ENCODE measurements at places on chromosomes 5 and 9.

- DNase-seq = no peak
These were observed 8.1 kb upstream of the CPLX2 start for GRCh38 chr5:175863316-175863715.

DNA sequence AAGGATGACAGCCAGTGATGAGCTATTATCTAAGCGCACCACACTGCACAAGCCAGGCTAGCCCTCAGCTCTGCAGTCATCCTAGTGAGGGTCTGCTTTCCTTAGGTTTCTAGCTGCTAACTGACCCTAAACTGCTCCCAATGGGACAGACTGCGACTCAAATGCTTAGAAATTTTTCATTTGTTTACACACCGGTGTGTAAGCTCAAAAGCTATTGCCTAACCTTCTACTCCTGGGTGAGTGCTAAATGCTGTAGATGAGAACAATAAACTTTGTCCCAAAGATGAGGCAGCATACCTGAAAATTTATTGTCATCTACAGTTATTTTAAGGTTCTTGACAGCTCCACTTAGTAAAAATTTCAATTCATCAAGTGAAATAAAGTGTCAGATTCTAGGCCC lies 311.4 kb downstream of the TMEM167A start:
- DNase-seq = no peak

DNA sequence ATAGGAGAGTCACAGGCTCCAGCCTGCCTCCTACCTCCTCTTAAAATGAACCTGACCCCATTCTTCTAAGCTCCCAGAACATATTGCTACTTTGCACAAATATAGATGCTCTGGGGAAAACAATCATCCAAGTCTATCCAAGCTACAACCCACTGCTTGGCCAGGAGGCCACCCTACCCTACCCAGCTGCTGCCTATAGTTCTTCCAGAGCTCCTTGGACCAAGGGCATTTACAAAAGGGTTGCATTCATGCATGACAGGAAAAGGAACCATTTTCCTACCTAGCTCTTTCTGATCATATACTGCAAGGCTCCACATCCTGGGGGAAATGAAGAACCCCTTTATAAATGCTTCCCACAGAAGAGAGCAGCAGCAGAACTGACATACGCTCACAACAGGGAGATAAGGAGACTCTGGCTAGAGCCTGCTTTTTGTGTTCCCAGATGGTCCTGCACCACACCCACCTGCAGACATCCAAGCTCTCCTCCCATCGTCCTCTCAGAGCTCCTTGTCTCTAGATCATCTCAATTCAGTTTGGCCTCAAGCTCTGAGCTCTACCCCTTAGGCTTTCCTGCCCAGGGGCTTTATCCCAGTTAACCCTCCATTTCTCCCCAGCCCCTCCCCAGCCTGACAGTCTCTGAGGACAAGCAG lies 185.5 kb downstream of the SPOCK1 start:
- peak; percentile 93 for DNase-seq

GRCh38 chr5:11918463-11919045 lies 14.3 kb upstream of the CTNND2 start:
- DNase-seq = peak; percentile 90

GRCh38 chr9:68619072-68619471 lies 78.4 kb upstream of the TMEM252 start:
- DNase-seq = no peak

- DNase-seq = peak; percentile 95
These were observed 119.8 kb downstream of the EBF1 start for GRCh38 chr5:158979749-158980521.

All from G401 (cell line).